CD4-positive, alpha-beta T cell treated with Interleukin-6 for 4 hours (primary cell): ENCODE measurements at places on chromosomes 2 and 18.

DNA sequence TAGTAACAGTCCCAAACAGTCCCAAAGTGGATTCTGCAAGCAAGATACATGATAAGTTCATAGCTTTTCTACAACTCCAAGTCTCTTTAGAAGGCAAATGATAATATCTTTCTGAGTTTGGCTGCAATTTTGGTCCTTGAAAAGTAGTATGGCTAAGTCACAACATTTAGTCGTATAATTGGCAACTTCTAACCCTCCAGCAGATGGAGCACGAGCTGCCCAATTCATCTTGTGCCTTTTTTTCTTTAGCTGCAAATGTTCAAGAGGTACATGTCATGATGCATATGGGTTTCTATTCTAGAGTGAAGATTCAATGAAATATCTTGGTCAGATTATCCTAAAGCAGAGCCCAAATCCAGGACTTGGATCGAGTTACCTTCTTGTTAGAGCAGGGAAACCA, 127.0 kb upstream of the KLHL14 start:
- DNase-seq: no peak

DNA sequence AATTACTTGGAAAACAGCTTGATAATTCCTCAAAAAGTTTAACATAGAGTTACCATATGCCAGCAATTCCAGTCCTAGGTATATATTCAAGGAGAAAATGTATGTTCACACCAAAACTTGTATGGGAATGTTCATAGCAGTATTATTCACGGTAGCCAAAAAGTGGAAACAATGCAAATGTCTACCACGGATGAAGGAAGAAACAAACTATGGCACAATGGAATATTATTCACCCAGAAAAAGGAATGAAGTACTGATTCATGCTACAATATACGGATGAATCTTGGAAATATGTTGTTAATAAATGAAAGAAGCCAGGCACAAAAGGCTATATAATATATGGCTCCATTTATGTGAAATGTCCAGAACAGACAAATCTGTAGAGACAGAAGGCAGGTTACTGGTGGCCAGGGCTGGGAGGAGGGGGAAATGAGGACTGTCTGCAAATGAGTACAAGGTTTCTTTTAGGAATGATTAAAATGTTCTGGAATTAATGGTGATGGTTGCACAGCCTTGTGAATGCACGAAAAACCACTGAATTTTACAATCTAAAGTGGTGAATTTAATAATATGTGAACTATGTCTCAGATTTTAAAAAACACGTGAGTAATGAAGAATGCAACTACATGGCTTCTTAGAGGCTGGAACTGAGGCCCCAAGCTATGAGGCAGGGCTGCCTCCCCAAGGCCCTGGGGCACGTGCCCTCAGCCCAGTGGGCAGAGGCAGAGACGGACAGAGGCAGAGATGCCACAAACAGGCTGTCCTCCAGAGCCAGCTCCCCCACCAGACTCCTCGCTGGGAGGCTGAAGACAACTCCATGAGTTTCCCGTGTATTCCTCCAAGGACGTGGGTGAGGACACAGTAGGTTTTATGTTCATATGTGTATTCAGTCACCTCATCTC, 5.0 kb downstream of the LIMS2 start:
- no peak for DNase-seq

GRCh38 chr2:202450785-202451184, 74.7 kb downstream of the BMPR2 start:
- DNase-seq: no peak

GRCh38 chr18:58590254-58590653, 38.6 kb downstream of the ALPK2 start:
- DNase-seq: no peak

DNA sequence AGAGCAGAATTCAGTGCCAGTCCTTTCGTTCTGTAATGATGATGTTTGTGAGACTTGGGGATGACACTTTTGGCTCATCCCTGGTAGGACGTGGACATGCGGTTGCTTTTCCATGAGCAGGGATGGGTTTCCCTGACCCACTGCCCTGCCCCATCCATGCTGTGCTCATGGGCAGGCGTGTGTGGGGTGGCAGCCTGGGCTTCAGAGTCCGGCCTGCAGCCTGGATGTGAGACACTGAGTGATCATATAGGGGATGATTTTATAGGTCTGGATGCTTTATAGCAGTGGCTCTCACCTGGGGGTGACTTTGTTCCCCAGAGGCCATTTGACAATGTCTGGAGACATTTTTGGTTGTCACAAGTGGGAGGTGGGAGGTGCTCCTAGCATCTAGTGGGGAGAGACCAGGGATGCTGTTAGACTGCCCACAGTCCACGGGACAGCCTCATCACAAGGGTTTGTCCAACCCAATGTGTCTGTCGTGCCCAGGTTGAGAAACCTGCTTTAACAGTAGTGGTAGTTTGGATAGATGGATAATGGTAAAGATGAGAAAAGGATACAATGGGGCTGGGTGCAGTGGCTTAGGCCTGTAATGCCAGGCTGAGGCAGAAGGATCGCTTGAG, 38.9 kb downstream of the LDLRAD4 start:
- no peak for DNase-seq

DNA sequence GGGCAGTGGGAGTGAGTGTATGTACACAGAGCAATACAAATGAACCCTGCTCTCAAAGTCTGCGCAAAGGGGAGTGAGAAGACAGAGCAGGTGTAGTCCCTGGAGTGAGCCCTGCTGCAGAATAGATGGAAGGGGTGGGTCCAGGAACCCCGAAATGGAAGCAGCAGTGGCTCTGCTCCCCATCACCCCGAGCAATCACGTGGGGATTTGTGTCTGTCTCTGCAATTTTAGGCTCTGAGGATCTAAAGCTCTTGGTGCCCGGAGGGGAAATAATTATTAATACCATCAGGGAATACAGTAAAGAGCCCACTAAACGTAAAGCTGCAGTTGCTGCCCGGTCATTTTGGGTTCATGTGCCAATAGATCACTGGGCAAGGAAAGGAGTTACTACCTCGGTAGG, 118.3 kb downstream of the LPIN1 start:
- DNase-seq: no peak

GRCh38 chr2:234533626-234534025, 36.7 kb upstream of the ARL4C start:
- no peak for DNase-seq

- no peak for DNase-seq
Measured at GRCh38 chr2:189413249-189413648, 28.0 kb upstream of the WDR75 start.

DNA sequence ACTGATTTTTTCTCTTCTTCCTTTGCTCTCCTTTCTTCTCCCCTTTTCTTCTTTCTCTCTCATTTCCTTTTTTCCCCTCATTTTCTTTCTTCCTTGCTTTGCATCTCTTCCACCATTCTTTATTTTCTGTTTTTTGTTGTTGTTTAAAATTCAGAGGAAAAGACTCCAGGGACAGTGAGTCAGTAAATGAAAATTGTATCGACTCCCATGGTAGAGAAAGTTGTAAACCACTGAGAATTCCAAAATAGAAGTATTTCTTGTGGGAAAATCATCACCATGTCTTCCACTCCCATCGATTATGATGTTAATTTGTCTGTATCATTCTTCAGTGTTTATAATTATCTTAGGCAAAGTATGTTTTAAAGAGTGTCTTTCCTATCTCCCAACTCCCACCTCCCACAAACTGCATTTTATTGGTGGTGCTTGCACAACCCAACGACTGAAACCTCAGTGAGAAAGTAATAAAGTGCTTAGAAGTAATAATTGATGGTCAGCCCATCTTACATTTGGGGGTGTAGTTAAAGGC, 134.3 kb downstream of the IRS1 start:
- DNase-seq: no peak

DNA sequence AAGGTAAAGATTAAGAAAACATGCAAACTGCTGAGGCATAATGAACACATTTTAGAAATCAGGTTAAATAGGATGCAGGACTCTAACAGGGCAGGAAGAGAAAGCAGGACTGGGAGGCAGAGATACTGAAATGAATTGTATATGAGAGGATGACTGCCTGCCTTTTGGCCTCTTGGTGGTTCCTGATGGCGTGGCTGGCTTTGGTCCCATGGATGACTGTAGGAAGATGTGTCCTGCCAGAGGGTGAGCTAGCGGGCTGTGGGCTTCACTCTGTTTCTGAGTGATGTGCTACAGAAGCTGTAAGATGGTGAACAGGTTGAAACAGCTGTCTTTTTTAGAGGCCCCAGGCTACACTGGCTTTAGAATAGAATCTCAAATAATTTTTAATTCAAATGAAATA, 517.0 kb downstream of the SLC4A3 start:
- no peak for DNase-seq

GRCh38 chr18:76928179-76928868, 106.0 kb downstream of the ZNF236 start:
- DNase-seq: no peak

- no peak for DNase-seq
Measured at GRCh38 chr2:239937866-239938640, 87.1 kb downstream of the NDUFA10 start.
